ENCODE measurements at places on chromosomes 3 and 15.
A peak's percentile ranks its signal among the peaks of the same experiment; 100 is the strongest.

- DNase-seq = no peak
These were observed 241.2 kb downstream of the SOX2 start for GRCh38 chr3:181952929-181953328.

GRCh38 chr3:46371519-46372340, 984 bp downstream of the CCR5 start:
- no peak for DNase-seq

DNA sequence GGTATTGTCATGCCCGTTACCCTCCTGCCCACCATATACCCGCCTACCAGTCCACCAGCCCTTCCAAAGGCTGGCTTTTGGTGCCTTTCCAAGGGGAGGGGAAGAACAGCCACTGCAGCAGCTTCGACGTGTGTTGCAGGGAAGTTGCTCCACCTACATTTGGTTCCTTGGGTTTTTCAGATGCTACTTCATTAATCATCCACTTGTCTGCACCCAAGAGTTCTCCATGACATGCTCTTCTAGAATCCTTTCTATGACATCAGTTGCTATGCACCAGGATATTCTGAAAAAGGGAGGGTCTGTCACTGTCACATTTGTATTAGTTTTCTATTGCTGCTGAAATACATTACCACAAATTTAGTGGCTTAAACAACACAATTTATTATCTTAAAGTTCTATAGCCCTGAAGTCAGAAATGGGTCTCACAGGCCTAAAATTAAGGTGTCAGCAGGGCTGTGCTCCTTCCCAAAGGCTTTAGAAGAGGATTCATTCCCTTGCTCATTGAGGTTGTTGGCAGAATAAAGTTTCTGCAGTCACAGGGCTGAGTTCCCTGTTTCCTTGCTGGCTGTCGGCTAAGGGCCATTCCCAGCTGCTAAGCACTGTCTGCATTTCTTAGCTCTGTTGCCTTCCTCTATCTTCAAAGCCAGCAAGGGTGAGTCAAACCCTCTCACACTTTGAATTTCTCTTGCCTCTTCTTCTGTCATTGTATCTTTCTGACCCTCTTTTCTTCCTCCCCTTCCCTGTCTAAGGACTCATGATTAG, at the start of gene LYZL4:
Gene LYZL4, minus strand, starts transcription at position 241 of the 762 bp plus-strand sequence. CDS start 3,359 bp downstream, outside the sequence.
- no peak for DNase-seq

GRCh38 chr3:17551333-17551732, 191.1 kb downstream of the TBC1D5 start:
- peak; percentile 11 for DNase-seq

DNA sequence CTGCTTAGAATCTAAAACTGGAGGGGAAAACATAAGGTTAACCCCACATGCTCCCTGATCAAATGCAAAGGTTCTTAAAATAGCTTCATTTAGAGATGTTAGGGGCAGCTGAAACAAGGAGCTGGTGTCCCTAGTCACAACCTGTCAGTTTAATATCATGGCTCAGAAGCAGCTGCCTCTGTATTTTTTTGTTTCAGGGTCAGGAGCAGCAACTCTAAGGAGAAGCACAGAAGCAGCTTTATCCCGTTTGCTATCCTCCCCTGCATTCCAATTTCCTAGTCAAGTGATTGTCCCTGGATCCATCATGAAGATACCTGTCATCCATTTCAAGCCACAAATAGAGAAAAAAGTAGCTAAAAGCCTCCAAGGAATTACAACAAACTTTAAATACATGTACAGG, 4.1 kb downstream of the FILIP1L start:
- DNase-seq = no peak

DNA sequence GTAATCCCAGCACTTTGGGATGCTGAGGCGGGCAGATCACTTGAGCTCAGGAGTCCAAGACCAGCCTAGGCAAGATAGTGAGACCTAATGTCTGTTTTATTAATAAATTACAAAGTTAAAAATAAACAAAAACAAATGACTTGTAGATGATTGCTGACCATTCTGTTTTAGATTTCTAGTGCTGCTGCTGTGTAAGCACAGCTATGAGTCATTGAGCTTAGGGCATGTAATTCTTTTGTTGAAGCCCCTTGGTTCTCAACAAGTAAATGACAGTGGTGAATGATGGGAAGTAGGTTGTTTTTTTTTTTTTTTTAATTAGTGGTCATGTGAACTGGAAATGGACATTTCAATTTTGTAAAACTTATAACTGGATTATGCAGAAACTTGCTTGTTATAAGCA, 63.3 kb downstream of the LEO1 start:
- no peak for DNase-seq

GRCh38 chr3:127588806-127589577, 1.5 kb downstream of the TPRA1 start:
- no peak for DNase-seq

DNA sequence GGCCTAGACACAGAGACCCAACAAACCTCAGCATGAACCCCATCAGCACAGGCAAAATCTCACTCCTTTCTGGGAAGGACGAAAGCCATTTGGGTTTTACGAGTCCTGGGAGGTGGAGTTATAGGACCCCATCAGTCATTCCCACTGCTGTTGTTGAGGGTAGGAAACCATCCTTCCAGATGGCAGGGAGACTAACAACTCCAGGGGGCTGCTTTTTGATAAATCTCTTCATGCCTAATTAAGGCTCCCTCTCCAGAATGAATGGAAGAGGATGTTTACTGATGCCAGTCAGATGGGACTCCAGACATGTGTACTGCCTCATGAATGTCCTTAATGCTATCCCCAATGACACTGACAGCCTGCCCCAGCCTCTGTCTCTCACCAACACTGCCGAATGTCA, 75.3 kb downstream of the ST8SIA2 start:
- no peak for DNase-seq

DNA sequence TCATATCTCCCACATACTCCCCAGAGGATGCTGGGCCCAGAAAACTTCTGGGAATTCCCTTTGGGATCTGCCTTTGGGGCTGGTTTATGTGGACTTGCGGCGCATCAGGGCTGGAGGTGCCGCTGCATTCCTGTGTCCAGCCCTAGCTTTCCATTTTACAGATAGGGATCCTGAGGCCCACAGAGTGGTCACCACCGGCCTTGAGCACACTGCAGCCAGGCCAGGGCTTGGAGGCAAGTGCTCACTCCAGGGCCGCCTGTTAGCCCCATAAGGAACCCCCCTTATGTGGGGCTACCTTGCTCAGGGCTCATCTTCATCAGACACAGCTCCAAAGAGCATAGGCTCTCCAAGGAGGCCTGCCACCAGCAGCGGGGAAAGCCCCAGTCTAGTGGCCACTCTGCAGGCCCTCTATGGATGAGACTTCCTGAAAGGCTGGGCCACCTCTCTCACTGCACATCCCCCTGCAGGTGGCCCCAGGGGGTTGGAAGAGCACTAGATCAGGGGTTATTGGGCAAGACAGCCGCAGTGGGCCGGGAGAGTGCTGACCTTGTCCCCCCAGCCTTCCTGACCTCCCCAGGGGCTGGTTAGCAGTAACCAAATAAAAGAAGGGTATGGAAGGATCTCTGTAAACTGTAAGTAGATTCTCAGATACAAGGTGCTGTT, 9.2 kb upstream of the ATP2B2 start:
- no peak for DNase-seq

- DNase-seq = no peak
These were observed 203.0 kb downstream of the AKAP13 start for GRCh38 chr15:85583442-85583841.

DNA sequence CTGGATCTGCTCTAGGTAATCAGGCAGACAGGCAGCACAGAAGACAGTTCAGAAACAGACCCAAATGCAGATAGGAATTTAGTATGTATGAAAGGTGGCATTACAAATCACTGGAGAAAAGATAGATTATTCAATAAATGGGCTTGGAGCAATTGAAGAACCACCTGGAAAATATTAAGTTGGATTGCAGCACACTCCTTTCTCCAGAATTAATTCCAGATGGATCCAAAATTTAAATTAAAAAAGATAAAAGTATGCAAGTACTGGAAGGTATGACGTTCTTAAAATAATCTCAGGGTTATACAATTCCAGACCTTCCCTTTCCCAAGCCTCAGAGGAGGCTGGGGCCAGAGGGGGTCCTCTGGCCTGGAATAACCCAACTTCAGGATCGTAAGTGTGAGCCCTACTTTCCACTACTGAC, 32.5 kb downstream of the HRH1 start:
- DNase-seq = no peak

DNA sequence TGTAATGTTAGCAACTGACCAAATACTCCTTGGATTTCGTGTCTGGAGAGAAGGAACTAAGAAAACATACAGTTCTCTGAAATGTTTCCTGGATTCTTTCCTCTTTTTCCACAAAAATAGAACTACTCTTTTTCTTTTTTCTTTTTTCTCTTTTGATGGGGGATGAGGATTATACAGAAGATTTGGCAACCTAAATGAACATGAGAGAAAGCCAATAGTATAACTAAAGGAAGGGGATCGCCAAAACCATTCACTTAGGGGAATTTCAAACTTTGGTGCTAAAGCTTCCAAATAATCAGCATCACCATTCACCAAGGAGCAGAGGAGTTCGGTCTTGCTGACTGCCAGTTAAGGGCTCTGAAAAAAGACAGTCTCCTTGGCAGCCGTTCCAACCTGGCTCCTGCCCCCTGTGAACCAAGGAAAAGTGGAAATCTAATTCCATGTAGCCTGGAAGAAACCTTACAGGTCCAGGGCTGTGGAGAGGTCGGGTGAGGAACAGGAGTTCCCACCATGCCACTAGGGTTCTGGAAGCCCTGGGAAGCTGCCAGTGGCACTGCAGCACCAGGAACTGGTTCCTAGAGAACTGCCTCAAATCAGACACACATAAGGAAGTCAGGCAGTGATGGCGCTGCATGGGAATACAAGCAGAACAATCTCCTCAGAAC, 176.9 kb downstream of the TNIK start:
- DNase-seq = peak; percentile 60
